ENCODE measurements at places on chromosomes 6 and 20.
A peak's percentile ranks its signal among the peaks of the same experiment; 100 is the strongest.

DNA sequence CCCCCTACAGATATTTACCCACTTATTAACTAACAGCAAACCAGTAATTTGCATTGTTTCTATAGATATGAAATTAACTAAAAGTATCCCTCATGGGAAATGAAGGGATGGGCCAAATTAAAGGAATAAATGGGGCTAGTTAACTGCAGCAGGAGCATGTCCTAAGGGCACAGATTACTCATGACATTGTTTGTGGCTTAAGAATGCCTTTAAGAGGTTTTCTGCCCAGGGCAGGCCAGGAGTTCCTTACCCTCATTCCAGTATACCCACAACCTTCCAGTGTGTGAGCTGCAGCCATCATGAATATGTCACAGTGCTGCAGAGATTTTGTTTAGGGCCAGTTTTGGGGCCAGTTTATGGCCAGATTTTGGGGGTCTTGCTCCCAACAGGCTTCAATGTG is 1101.9 kb downstream of the PRIM2 start:
- no peak for DNase-seq

GRCh38 chr6:41132254-41132653 is 21.9 kb downstream of the TREML1 start:
- DNase-seq, result no peak

- no peak for DNase-seq
Measured at GRCh38 chr20:47336129-47336754, 20.3 kb downstream of the ZMYND8 start.

DNA sequence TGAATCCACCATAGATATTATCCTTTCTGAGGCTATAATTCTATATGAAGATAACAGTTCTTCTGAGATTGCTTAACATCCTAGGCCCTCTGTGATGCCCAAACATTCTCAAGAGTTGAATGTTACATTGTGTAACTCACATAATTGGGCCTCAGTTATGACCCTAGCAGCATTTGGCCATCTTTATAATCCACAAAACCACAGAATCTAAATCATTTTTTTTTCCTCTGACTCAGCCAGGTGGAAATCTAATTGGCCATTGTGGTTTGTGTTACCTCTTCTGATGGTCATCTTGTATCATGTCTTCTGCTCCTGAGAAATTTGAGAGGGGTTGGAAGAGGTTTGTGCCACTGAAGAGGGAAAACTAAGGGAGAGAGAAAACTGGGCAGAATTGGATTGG is 99.5 kb downstream of the LINC00237 start:
- DNase-seq, result no peak

GRCh38 chr20:1438361-1438760 is 28.3 kb downstream of the NSFL1C start:
- DNase-seq, result no peak

GRCh38 chr20:34096699-34097444 is 15.2 kb downstream of the EIF2S2 start:
- DNase-seq, result no peak

DNA sequence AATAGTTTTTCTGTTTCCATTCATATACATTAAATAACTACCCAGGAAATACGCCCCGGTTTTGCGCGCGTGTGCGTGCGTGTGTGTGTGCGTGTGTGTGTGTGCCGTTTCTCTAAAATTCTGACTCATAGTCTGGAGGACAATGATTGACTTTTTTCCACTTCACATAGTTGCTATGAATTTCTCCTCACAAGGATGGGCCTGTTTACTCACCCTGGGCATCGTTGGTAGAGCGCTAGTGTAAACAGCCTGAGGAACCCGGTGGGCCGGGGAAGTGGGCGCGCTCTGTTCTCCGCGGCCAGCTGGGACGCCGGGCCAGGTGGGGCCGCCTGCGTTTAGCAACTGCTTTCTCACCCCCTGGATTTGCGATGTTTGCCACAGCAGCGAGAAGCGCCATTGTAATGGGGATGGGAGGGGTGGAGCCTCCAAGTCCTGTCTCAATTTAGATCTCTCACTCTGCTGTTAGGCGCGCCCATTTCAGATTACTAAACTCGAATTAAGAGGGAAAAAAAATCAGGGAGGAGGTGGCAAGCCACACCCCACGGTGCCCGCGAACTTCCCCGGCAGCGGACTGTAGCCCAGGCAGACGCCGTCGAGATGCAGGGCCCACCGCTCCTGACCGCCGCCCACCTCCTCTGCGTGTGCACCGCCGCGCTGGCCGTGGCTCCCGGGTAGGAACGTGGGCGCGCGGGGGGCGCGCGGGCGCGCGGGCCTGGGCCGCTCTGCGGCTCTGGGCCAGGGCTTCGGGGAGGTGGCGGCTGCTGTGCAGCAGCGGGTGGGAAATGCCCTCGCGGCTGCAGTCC is at the start of gene CD109:
TSS of gene CD109 (plus strand) at position 585 of the 803 bp plus-strand sequence. CDS start at position 598, 13 bp downstream.
- DNase-seq, result no peak

GRCh38 chr6:134065706-134066105 is 13.3 kb upstream of the SLC2A12 start:
- DNase-seq, result no peak

- DNase-seq, result no peak
Measured at GRCh38 chr20:53778041-53778516, 184.4 kb upstream of the ZNF217 start.

DNA sequence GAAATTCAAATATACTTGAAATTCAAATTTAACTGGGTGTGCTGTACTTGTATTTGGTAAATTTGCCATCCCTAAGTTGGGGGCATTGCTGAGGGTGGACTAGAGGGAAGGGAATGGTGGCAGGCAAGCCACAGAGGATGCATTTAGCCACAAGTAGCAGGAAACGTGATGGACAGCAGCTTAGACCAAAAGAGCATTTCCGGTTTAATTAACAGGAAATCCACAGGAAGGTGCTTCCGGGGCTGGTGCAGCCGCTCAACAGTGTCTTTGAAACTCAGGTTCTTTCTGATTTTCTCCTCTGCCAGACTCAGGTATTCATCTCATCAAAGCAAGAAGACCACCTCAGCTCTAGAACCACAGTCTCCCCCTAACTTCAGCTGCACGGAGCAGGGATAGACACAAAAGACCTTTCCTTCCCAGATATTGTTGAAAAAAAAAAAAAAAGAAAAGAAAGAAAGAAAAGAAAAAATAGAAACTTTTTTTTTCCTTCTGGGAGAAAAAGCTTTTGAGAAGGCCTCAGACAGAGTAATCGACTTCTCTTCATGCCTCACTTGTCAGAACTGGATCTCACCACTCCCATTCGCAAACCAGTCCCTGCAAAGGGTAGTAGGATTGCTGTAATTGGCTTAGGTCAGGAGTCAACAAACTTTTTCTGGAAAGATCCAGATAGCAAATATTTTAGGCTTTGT is 8.0 kb upstream of the BCAS1 start:
- DNase-seq, result no peak

- no peak for DNase-seq
Measured at GRCh38 chr20:23362392-23363256, 642 bp downstream of the GZF1 start.

- DNase-seq, result no peak
Measured at GRCh38 chr20:21184819-21185218, 58.9 kb downstream of the KIZ start.

GRCh38 chr20:49541733-49542513 is 26.0 kb downstream of the PTGIS start:
- no peak for DNase-seq

GRCh38 chr6:170022291-170022722 is 268.6 kb downstream of the DLL1 start:
- DNase-seq, result no peak

DNA sequence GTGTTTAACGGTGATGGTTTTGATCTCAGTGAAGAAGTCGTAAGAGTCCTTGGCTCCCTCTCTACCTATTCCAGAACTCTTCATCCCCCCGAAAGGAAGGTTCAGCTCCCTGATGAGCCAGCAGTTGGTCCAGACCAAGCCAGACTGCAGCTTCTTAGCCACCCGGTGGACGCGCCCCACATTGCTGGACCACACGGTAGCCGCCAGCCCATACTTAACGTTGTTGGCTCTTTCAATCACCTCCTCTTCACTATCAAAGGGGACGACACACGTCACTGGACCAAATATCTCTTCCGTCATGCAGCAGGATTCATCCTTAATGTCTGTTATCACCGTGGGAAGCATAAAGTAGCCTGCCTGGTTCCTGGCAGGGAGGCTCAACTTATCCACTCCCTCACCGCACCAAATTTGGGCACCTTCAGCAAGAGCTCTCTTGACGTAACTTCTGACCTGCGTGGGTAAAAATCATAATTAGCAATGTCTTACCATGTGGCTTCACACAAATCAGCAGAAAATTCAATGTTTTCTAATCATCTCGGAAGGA is 31.4 kb downstream of the ALDH8A1 start:
- no peak for DNase-seq

DNA sequence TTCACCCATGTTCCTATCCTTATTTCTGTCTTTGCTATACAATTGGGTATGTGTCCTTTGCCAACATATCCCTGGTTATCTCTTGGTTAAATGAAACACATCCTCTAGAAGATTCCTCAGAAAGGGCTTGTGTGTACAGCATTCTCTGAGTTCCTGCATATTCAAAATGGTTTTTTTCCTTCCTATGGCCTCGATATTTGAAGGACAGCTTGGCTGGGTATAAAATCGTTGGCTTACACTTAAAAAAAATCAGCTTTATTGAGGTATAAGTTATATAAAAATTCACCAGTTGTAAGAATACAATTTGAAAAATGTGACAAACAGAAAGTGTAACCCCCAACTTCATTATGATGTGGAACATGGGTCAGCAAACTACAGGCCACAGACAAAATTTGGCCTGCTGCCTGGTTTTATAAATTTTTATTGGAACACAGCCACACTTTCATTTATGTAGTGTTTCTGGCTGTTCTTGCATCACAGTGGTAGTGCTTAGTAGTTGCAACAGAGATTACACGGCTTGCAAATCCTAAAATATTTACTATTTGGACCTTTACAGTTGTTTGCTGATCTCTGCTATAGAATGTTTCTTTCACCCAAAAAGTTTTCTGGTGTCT is 16.7 kb downstream of the PCMT1 start:
- peak; percentile 82 for DNase-seq

DNA sequence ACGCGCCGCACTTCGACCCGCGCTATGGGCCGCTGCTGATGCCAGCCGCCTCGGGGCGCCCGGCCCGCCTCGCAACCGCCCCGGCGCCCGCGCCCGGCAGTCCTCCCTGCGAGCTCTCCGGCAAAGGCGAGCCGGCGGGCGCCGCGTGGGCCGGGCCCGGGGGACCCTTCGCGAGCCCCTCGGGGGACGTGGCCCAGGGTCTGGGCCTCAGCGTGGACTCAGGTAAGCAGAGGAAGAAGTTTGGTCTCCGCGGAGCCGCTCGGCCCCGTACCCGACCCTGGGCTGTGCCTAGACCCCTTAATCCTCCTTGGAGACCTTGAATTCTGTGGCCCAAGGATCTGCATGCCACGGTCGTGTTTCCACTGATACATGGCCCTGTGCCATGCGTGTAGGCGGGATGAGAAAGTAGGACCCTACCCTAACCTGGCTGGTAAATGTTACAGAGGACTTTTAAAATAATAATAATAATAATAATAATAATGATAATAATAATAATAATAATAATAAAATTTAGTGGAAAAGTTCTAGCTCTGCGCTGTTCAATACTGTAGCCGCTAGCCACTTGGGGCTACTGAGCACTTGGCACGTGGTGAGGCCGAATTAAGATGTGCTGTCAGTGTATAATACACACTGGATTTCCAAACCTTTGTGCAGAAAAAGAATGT is 5.6 kb downstream of the VGLL2 start:
- DNase-seq, result no peak

DNA sequence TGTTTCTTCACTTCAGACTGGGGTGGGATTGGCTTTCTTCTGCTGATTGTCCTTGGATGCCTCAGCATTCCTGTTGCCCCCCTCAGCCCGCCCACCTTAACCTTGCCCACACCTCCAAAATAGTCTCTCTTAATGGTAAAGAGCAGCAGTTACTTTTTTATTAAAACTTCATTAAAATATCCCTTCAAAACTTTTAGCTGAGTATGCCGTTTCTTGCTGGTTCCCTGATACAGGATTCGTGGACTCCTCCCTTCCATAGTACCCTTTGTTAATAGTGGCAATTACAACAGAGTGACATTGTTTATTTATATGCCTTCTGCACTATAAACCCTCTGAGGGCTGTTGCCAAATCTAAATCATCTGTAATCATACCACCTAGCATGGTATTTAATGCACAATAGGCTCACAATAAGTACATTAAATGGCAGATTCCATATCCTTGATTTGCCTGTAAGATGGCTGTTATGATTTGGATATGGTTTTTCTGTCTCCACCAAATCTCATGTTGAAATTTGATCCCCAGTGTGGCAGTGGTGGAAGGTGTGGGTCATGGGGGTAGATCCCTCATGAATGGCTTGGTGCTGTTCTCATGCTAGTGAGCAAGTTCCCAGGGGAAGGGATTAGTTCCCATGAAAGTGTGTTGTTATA is 3.5 kb upstream of the MOCS1 start:
- no peak for DNase-seq

GRCh38 chr6:79042088-79042798 is 35.8 kb downstream of the PHIP start:
- DNase-seq, result no peak

DNA sequence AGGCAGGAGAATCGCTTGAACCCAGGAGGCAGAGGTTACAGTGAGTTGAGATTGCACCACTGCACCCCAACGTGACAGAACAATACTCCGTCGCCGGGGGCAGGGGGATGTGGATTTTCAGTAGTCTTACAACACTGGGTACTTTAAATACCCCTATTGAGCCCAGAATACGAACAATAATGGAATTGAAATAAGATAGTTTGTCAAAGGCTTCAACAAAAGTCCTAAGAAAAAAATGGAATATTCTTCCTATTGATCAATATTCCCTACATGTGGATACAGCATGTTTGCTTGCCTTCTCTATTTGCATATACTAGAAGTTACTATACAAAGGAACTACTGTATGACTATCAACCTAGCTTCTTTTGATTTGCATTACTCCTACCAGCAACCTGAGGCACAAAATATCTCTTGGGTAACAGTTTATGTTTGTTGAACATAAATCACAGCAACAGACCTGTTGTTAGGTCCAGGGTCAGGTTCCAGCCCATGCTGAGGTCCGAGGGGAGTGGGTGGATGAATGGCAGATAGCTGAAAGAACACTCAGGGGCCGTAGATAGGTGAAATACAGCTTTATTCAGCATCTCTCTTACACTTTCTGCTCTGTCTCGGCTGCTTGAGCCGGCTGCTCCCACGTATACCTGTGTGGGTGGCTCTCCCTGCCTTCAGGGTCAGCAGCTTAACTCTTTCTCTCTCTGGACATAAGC is 23.8 kb downstream of the MAN1A1 start:
- no peak for DNase-seq

GRCh38 chr20:33948480-33948879 is 45.2 kb upstream of the RALY start:
- DNase-seq, result no peak

Measured in brain pericyte (primary cell).